NCI-H146 (cell line): ENCODE measurements at places on chromosomes 1 and 21.
A peak's percentile ranks its signal among the peaks of the same experiment; 100 is the strongest.

DNA sequence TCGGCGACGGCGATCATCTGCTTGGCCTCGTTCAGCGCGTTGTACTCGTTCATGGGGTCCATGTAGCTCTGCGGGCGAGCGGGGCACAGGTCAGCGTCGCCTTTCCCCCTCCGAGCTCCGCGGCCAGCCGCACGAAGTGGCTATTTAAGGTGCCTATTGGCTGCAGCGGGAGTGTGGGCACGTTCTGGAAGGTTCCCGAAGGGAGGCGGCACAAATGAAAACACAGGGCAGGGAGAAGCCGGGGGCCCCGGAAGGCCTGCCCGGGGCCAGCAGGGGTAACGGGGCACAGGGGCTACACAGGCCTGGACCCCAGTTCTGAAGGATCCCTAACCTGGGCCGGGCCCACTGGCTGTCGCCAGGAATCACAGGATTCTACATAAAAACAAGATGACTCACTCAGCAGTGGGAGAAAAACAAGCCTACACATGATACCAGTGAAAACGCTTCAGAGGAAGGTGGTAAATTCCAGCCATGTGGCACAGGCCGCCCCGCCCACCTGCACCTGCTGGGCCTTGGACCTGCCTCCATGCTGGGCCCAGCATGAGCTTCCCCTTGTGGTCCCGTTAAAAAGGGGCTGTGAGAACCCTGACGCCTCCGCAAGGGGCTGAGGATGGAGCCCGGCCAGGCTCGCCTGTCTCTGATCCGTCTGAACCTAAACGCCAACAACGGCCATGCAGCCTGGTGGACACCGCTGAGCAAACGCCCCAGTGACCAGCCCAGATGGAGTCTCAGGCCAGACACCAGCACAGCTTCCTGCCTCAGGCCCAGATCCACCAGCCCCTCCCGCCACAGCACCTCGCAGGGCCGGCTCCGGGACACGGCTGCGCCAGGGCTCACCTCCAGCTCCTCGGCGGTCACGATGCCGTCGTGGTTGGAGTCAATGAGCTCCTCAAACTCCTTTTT is 3.9 kb upstream of the TNFRSF4 start:
- no peak for DNase-seq

DNA sequence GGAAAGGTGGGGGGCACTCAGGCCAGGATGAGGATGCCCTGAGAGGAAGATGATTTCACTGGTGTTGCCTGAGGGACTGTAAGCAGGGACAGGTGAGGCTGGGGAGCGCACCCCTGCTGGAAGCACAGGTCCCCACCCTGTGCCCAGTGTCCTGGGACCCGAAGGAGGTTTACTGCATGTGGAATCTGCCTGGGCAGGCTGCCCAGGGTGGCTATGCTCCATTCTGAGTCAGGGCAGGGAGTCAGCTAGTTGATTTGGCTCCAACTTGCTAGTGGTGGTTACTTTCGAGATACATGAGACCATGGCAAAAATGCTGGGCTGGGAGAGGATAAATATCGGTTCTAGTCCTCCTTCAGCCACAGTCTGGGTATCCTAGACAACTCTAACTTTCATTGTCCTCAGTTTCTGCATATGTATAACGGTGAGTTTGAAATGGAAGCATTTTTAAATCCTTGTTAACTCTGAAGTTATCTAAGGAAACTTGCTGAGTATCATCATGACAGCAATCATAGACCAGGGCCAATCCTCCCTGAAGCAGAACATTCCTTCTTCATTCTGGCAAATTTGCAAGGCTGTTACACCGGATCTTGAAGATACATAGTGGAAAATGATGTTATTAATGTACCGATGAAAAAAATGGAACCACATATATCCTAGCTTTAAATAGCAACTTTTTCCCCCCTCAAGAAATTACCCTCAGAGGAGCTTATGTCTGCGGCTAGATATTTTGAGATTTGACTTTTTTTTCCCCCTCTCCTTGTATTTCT is 7.7 kb downstream of the TLR5 start:
- no peak for DNase-seq

DNA sequence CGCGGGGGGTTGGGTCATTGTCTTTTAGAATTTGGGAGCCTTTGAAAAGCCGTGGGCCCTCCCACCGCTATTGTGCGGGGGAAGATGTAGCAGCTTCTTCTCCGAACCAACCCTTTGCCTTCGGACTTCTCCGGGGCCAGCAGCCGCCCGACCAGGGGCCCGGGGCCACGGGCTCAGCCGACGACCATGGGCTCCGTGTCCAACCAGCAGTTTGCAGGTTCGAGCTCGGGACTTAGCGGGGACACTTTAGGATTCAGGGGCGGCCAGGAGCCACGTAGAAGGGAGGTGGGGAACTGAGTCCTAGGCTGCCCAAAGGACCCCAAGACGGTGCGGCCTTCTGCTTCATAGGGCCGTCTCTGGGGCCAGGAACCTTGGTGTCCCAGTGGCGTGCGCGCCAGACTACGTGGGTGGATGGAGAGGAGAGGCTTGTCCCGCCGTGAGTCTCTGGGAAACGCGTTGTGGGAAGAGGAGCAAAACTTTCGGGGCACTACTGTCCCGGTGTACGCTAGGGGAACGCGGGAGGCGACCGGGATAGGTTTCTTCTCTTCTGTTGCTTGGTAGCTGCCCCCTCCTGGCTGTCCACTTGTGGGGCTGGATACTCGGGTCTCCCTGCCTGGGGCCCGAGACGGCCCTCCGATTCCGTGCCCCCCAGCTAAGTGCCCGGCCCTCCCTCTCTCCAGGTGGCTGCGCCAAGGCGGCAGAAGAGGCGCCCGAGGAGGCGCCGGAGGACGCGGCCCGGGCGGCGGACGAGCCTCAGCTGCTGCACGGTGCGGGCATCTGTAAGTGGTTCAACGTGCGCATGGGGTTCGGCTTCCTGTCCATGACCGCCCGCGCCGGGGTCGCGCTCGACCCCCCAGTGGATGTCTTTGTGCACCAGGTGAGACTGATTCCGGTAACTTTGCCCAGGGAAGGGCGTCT is at the start of gene LIN28A:
LIN28A (plus strand) TSS at position 112 of the 918 bp plus-strand sequence; CDS start at position 187, 75 bp downstream.
- no peak for DNase-seq

DNA sequence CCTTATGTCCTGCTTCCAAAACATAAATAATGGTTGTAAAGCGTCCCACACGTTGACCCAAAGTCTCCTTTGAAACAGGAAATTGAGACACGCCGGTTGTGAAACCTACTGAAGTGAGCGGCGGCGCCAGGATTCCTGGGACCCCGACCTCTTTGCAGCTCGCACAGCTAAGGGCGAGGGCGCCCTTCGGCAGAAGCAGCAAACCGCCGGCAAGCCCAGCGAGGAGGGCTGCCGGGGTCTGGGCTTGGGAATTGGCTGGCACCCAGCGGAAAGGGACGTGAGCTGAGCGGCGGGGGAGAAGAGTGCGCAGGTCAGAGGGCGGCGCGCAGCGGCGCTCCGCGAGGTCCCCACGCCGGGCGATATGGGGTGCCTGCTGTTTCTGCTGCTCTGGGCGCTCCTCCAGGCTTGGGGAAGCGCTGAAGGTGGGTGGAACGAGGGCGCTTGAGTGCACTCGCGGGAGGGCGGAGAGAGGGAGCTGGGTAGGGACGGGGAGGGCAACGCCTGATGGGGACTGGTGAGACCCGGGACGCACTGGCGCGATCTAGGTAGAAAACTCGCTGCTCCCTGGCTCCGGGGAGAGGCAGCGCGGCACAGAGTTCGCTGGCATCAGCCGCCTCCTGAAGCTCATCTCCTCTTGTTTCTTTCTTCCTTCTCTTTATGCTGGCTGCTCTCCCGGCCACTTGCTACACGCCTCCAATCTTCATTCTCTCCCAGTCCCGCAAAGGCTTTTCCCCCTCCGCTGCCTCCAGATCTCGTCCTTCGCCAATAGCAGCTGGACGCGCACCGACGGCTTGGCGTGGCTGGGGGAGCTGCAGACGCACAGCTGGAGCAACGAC is at the start of gene CD1D:
CD1D (plus strand) TSS at position 155 of the 836 bp plus-strand sequence; CDS start at position 362, 207 bp downstream.
- no peak for DNase-seq

DNA sequence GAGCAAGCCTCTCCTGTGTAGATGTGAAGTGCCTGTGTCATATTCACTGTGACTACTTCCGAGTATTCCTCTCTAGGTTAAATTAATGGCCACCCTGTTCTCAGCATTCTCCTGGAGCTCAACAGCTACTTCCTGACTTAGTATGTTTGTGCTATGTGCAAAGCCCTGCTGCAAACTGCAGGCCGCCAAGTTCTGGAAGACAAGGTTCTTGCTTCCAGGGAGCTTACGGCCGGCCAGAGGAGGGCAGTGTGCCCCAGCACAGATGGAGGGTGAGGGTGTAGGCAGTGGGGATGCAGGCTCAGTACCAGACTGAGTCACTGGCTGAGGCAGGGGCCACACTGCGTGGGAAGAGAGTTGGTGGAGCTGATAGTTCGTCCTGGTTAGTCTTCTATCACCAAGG is 43.2 kb downstream of the ELK4 start:
- no peak for DNase-seq

DNA sequence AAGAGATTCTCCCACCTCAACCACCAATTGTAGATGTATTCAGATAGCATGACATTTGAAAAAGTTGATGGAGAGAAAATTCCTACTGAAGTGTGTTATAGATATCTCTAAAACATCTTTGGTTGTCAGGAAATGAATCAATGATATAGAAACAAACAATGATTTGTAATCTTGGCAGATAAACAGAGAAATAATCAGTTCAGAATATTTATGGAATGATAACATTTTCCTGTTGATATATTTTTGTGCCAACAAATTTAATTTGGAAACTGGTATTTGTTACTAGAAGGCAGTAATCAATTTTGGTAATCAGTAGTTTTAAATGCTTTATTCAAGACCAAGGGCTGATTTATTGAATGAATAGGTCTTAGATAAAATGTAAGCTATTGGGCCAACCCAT is 695.6 kb downstream of the USP25 start:
- DNase-seq: no peak

DNA sequence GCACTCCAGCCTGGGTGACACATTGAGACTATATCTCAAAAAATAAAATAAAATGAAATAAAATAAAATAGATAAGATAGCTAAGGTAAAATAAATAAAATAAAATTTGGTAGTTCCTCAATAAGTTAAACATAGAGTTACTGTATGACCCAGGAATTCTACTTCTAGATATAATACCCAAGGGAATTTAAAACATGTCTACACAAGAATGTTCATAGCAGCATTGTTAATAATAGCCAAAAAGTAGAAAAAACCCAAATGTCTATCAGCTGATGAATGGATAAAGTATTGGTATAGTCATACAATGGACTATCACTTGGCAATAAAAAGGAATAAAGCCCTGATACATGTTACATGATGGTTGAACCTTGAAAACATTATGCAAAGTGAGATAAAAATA is 47.8 kb downstream of the CEP350 start:
- DNase-seq: no peak

- DNase-seq: no peak
Observed at GRCh38 chr1:220322570-220322969, 50.3 kb upstream of the RAB3GAP2 start.

- no peak for DNase-seq
Observed at GRCh38 chr21:33914188-33914587, 1.4 kb downstream of the ATP5PO start.

DNA sequence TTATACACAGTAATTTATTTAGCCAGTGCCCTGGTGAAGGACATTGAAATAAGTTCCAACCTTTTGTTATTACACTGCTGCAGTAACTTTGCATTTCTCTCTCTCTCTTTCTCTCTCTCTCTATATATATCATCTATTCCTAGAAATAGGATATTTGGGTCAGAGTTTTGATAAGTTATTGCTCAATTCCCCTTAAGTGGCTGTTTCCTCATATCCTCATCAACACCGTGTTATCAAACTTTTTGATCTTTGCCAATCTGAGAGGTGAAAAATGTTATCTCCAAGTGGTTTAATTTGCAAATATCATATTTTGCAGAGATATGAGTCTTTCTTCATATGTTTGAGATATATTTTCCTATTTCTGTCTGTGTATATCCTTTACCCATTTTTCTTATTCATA is 1.6 kb upstream of the SRSF4 start:
- DNase-seq: no peak

DNA sequence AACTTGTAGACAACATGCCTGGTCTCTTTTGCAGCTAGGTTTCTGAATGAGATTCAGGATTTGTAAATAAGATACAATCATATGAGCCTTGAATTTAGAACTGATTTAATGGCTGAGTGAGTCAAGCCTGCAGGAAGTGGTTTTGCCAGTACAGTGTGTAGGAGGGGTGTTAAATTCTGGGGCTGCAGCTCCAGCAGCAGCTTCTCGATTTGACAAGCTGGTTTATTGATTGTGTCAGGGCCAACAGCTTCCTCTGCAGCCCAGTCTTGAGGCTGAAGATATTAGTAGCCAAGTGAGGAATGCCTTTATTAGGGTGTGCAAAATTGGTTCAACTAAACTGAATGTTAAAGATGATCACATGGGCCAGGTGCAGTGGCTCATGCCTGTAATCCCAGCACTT is 11.5 kb upstream of the PLA2G5 start:
- DNase-seq: no peak

- no peak for DNase-seq
Observed at GRCh38 chr1:185987611-185988321, 253.6 kb downstream of the HMCN1 start.

GRCh38 chr1:93961906-93962305 is 52.7 kb upstream of the GCLM start:
- no peak for DNase-seq

GRCh38 chr1:75198761-75199160 is 64.6 kb downstream of the LHX8 start:
- DNase-seq: peak; percentile 48

- no peak for DNase-seq
Observed at GRCh38 chr1:2935184-2935583, 86.1 kb upstream of the ACTRT2 start.

DNA sequence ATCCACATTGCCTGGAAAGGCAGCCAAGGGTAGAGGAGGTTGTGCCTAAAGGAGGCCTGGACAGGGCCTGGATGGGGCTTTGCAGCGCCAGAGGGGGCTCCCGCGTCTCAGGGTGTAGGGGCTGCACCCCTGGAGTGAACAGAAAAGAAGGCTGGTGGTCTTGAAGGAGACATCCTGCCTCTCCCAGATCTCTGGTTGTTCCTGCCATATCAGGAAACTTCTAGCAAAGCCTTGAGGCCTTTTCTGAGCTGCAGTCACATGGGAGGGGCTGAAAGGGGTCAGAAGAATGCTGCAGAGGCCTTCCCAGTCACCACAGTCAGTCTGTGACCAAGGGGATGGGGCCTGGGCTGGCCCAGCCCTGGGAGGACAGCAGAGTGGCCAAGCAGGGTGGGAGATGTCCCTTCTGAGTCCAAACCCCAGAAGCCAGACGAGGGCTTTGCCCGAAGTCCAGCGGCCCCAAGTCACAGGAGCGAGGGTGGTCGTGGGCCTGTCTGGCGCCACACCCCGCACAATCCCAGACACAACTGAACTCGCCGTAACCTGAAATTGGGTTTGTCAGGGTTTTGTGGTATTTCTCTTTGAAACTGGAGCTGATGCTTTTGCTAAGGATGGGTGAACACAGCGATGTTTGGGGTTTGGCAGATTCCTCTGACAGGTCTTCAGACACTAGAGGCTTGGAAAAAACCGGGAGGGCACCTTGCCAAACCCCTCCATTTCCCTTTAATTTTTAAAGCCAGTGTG is 29.6 kb downstream of the SIM2 start:
- no peak for DNase-seq

GRCh38 chr1:101174722-101175121 is 62.1 kb upstream of the S1PR1 start:
- DNase-seq: no peak
